ENCODE measurements at places on chromosomes 11 and 22.

DNA sequence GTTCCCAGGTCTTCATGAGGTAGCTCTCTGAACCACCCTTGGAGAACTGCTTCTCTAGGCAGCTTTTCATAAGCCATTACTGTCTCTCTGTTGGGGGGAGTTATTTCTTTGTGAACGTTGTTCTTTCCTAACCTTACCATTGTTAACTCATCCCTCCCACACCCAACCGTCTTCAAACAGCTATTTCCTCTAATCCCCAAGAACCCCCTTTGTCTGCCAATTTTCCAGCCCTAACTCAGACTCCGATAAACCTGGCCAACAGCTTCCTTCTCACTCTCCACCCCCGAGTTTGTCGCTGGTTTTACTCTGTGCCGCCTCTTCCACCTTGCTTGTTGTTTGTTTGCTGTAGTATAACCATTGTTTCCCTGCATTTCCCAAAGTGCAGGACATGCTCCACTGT, 131.5 kb downstream of the CCDC34 start:
- no peak for DNase-seq

DNA sequence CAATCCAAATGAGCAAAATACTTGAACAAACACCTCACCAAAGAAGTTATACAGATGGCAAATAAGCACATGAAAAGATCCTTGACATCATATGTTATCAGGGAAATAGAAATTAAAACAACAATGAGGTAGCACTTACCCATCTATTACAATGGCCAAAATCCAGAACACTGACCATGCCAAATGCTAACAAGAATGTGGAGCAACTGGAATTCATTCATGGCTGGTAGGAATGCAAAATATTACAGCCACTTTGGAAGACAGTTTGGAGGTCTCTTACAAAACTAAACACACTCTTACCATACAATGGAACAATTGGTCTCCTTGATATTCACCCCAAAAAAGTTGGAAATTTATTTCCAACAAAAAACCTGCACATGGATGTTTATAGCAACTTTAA, 19.1 kb upstream of the FAM181B start:
- no peak for DNase-seq

DNA sequence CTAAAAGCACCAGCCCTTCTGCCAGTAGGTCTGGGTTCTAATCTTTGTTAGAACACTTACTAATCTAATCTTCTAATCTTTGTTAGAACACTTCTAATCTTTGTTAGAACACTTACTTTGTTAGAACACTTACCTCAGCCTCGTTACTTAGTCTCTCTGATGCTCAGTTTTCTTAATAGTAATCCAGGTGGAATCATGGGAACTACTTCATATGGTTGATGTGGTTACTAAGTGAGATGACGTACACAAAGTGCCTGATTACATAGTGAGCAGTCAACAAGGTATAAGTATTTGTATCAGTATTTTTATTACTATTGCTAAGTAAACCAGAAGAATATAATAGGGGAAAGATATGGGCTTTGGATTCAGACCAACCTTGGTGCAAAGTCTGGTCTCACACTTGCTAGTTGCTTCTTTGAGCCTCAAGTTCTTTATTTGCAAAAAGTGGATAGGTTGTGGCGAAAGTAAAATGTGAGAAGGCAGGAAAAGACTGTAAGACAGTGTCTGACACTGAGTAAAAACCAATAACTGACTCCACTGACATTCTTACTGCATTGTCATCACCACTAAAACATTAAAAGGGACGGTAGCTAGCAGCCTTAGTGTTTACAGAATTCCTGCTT, 83.7 kb downstream of the TRAF6 start:
- DNase-seq, result no peak

GRCh38 chr11:116312570-116313391, 460.0 kb downstream of the BUD13 start:
- no peak for DNase-seq

DNA sequence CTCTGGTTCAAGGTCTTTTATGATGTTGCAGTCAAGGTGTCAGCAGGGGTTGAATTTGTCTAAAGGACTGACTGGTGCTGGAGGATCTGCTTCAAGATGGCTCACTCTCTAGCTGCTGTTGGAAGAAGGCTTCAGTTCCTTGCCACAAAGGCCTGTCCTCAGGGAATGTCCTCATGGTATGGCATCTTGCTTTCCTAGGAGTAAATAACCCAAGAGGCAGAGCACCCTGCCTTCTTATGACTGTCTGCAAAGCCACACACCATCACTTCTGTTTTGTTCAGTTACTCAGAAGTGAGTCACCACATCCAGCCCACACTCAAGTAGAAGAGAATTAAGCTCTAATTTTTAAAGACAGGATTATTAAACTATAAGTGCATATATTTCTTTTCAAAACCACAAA, 45.2 kb downstream of the PLAAT5 start:
- no peak for DNase-seq

DNA sequence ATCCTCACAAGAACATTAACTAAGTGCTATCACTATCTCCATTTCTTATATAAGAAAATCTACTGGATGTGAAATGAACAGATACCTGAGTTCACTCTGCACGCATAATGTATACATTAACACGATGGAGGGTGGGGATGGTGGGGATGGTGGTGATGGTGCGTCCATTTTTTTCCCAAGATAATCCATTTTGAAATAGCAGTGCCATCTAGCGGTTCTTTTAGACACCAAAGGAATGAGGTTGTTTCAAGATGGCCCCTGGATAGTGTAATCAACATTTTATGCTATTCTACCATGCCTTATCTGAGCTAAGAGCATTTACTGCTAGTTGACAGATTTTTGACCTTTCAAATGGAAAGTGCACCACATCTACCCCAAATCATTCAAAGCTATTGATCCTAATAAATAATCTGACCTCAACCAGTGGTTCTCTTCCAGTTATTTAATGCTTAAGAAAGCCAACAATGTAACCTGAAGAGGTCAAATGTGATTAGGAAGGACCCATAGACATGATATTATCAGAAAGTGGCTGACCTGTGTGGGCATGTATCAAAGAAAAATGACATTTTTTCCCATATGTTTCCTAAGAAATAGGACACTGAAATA, 714.7 kb upstream of the TENM4 start:
- DNase-seq, result no peak

GRCh38 chr11:125408311-125408711, 87.8 kb downstream of the FEZ1 start:
- no peak for DNase-seq

GRCh38 chr11:46299451-46299961, 22.0 kb downstream of the CREB3L1 start:
- DNase-seq, result no peak

DNA sequence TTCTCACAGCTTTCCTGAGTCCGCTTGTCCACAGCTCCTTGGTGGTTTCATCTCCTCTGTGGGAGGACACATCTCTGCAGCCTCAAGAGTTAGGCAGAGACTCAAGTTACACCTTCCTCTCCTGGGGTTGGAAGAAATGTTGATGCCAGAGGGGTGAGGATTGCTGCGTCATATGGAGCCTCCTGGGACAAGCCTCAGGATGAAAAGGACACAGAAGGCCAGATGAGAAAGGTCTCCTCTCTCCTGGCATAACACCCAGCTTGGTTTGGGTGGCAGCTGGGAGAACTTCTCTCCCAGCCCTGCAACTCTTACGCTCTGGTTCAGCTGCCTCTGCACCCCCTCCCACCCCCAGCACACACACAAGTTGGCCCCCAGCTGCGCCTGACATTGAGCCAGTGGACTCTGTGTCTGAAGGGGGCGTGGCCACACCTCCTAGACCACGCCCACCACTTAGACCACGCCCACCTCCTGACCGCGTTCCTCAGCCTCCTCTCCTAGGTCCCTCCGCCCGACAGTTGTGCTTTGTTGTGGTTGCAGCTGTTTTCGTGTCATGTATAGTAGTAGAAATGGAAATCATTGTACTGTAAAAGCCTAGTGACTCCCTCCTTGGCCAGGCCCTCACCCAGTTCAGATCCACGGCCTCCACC, 11.7 kb downstream of the RASD2 start:
- peak; percentile 81 for DNase-seq

- DNase-seq, result no peak
These were observed 309 bp downstream of the OR8B12 start for GRCh38 chr11:124543145-124543544.

- DNase-seq, result no peak
These were observed 1.5 kb downstream of the PRRG4 start for GRCh38 chr11:32831221-32831620.

DNA sequence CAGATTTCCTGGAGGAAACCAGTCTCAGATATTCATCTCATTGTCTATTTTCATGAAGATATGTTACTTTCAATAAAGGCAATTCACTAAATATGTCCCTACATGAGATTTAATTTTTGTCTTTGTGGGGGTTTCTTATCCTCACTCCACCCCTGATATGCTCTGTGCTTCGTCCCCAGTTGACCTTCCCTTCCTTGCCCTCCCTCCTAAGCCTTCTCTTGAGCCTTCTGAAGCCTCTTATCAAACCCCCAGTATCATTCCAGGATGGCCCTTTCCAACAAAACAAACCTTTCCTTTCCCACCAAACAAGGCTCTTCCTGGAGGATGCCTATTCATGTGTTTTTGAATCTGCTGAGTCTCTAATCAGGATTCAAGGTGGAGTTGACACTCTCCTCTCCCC, 44.8 kb downstream of the CSNK2A3 start:
- no peak for DNase-seq

GRCh38 chr22:37278261-37278660, 4.0 kb upstream of the CYTH4 start:
- DNase-seq, result no peak

DNA sequence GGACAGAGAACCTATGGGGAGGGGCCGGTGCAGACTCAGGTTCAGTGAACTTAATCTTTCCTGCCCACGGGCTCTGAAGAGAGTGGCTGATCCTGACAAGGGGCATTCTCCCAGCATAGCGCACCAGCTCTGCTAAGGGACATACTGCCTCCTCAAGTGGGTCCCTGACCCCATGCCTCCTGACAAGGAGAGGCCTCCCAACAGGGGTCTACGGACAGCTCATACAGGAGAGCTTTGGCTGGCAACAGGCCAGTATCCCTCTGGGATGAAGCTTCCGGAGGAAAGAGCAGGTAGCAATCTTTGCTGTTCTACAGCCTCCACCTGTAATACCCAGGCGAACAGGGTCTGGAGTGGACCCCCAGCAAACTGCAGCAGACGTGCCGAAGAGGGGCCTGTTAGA, 394.0 kb downstream of the LRRC4C start:
- DNase-seq, result no peak

DNA sequence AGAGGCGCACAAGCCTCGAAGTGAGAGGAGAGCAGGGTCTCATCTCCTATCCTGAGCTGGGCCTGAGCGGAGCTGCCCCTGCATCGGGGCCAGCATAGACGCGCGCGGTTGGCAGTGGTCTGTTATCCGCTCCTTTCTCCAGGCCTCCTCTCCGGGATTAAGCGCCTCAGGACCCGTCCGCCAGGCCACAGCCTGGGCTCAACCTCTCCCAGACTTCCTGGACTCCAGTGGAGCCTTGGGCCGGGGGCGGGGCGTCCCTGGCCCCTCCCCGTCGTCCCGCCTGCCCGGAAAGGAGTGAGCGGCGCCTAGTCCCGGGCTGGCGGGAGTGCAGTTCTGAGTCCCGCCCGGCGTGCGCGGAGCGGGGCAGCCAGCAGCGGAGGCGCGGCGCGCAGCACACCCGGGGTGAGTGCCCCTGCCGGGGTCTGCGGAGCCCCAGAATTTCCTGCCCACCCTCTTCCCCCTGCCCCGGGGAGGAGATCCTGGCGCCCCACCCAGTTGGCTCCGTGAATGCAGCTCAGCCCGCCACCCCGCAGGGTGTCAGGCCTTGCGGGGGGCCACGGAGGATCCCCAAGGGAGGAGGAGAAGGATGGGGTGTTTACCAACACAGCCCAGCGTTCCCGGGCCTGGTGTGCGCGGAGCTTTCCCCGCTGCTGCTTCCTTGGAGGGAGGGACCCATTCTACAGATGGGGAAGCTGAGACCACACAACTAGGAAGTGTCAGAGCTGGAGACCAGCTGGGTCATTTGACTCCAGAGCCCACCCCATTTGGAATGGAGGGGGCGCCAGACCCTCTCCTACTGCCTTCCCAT, at the start of gene TCIRG1:
TSS of gene TCIRG1 (plus strand) at position 308 of the 808 bp plus-strand sequence. CDS start 2,247 bp downstream, outside the sequence.
- peak; percentile 65 for DNase-seq

GRCh38 chr11:102385085-102386007, 38.3 kb downstream of the BIRC2 start:
- DNase-seq, result no peak

DNA sequence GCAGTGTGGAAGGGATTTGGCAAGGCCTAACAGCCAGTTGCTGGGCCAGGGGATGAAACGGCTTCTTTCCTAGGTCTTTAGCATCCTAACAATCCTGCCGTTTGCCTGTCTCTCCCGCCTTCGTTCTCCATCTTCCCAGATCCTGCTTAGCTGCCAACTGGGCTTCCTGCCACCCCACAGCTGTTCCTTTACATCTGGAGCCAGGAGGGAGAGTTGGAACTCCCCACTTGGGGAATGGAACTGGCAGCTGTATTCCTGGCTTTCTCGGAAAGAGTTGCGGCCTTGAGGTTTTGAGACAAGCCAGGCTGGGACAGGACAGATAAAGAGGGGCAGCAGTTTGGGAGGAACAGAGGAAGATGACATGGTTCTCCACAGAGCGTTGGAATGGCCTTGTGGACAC, 59.6 kb downstream of the ST3GAL4 start:
- no peak for DNase-seq

GRCh38 chr11:8258784-8259183, 4.9 kb downstream of the LMO1 start:
- DNase-seq, result no peak

DNA sequence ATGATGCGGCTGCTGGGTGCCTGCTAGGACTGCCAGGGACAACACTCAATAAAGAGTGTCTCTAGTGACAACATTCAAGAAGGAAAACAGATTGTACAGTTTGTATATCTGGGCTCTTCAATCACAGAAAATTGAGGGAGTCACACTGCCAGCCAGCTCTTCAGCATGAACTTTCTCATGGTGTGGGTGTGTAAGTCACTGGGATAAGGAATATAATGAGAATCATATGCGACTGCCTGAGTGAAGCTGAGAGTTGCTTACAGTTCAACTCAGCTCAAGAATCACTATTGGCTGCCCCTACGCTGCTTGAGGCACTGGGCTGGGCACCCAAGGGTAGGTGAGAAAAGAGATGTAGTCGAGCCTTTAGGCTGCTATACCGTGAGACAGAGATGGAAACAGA, 328.1 kb upstream of the PITPNB start:
- no peak for DNase-seq

- DNase-seq, result no peak
These were observed 33.5 kb upstream of the RAB38 start for GRCh38 chr11:88208745-88209144.

DNA sequence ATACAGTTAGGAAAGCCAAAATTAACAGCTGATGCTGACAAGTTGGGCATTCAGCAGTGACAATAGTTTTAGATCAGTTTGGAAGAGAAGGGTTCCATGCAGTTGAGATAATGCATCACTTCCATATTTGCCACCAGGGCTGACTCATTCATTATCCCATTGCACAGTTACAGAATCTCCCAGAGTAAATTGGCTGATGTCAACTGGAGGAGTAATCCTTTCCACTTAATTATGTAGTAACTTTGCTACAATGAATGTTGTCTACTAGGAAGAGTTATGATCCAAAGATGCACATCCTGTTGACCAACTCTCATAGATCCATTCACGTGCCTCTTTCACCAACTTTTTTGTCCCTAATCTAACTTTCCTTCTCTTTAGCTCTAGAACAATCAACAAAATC, 123.3 kb upstream of the LUZP2 start:
- DNase-seq, result no peak

- DNase-seq, result no peak
These were observed 65.1 kb upstream of the LRRC55 start for GRCh38 chr11:57116654-57117053.

GRCh38 chr11:118306556-118306955, 2.0 kb downstream of the CD3E start:
- peak; percentile 27 for DNase-seq

Data from activated CD4-positive, alpha-beta T cell treated with anti-CD3 and anti-CD28 coated beads for 24 hours (primary cell).